Midbrain (tissue), 1 donor: ENCODE measurements at places on chromosomes 5 and 9.

GRCh38 chr5:171867786-171868185 is 82.2 kb downstream of the SMIM23 start:
- no peak for DNase-seq

DNA sequence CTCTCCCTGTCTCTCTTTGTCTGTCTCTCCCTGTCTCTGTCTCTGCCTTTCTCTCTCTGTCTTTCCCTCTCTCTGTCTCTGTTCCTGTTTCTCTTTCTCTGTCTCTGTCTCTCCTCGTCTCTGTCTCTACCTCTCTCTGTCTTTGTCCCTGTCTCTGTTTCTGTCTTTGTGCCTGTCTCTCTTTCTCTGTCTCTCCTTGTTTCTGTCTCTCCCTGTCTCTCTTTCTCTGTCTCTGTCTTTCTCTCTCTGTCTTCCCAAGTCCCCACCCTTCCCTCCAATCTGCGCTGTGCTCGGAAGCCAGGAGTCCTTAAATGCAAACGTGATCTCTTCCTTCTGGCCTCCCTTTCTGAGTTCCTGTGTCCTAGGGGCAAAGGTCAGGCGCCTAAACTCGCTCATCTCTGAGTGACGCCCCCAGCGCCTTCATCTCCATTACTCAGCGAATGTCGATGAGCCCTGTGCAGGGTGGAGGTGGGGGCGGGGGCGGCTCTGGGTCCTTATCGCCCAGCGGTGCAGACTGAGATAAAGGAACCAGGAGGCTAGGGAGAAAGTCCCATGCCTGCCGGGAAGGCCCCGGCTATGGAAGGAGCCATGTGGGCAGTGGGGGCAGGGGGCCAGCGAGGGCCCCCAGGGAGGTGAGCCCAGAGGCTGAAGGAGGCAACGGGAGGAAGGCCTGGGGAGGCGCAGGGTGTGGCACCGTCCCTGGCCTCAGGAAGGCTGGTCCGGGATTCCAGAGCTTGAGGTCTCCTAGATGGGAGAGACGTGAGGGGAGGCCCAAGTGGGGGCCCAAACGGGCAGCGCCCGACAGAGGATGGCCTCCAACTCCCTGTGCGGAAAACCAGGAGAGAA is 1.5 kb upstream of the SLC6A19 start:
- DNase-seq = no peak

DNA sequence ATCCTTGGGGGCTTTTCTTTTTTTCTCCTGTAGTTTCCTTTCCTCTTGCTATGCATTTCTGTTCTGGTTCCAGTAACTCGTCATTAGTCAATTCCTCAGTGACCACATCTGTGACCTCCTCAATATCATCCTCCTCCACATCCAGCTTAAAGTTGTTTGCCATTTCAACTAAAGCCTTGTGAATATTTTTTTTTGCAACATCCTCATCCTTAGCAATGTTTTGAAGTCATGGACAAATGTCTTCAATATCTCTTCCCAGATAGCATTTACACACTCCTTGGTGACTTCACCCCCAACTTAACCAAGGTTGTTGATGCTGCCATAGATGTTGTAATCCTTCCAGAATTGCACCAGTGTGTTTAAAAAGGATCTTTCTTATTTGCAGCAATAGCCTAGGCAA is 14.7 kb upstream of the ADRB2 start:
- DNase-seq = no peak

DNA sequence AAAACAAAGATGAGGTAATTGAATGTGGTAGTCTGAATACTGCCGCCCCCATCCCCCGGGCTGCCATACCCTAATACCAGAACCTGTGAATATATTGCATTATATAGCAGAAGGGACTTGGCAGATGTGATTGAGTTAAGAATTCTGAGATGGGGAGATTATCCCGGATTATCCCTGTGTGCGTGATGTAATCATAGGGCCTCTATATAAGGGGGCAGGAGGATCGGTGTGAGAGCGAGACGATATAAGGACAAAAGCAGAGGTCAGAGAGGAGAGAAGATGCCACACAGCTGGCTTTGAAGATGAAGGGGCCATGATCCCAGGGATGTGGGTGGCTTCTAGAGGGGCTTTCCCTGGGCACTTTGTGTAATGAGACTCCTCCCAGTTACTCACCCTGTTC is 101.7 kb upstream of the TLE1 start:
- DNase-seq = no peak

- no peak for DNase-seq
Observed at GRCh38 chr9:18707061-18707461, 233.1 kb downstream of the ADAMTSL1 start.

DNA sequence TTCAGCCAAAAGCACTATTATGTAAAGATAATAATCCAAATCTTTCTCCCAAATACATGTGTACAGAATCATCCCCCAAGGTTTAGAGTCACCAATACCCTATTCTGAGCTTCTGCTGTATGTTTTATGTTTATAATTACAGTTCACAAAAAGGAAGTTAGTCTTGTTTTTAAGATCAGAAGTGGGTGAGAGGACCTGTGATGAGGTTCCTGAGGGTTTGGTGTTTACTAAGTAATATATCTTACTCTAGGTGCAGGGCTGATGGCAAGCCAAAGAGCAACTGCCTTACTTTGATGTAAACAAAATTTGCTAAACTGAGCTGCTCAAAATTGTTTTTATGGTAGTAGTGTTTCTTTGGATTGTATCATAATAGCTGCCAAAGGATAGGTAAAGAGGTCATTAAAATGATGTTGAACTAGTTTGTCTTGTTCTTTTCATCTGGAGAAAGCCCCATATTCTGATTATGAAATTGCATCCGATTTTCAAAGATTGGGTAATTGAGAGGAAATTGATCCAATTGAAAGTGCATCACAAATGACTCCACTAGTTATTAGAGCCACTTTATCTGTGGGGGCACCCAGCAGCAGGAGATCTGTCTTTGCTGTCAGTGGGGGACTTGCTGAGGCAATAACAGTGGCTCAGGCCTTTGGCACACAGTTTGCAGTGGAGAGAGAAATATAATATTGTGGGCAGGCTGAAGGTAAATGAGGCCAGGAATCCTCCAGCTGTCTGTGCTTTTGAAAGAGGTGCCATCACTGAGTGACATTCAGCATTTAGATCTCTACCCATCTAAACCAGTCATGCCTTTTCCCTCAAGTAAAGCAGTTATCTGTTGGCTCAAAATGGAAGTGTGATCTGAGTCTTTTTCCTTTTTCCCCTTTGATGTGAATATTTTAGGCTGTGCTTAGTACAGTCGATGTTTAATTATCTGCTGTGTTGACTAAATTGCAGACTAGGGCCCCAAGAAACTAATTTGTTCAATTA is 14.1 kb downstream of the TRIM32 start:
- no peak for DNase-seq

DNA sequence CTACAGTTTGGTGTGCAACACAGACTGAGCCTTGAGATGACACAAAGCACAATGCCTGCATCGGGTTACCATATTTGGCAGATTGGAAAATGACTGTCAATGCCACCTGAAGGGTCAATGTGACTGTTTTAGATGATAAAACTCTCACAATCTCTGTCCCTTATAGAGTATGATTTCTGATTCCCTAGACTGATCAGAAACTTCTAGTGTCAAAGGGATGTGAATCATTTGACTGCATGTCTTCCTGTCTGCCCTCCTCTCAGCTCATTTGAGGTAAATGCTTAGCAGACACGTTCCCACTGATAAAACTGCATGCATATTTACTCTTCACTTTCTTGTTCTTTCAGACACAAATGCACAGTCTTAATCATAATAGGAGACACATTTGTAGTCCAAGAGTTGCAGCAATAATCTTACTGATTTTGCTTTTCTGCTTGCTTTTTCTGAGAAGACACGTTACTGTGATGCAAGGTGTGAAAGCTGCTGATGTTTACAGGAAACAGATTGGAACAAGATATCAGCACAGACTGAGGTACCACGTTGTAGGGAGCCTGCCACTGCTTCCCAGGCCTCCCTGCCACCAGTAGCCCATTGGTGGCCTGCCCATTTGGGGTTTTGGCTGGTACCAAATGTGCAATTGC is 77.8 kb downstream of the GCNT4 start:
- DNase-seq = no peak

- DNase-seq = no peak
Observed at GRCh38 chr5:39213447-39214207, 5.7 kb downstream of the FYB1 start.

- DNase-seq = no peak
Observed at GRCh38 chr5:135398160-135398854, 724 bp downstream of the MACROH2A1 start.
